HS-5 (cell line): ENCODE measurements at places on chromosomes 2 and 18.

DNA sequence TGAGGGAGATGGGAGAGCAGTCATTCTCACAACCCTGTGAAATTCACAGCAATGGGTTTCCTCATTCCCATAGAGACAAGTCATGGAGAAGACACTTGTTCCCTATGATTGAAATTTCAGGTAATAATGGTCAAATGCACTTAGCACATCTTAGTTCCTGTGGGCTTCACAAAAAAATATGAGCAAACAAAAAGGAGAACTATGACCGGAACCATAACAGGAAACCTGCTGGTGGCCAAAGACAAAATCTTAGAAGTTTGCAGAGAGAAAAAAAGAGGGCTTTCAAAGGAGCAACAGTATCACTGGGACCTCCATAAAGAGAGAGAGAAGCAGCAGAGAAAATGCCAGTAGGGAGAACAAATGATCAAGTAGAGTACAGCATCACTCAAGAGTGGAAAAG, 138.9 kb upstream of the APCDD1 start:
- DNase-seq: no peak

DNA sequence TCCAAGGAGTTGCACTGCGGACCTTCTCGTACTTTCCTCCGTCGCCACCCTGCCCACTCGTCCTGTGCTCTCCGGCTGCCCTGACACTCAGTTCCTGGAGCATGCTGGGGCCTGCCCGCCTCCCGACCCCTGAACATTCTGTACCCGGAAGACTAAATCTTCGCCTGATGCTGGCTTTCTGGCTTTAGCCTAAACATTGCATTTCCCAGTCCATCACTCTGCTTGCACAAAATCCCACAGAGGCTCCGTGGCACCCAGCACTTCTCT, 550 bp upstream of the SFXN5 start:
- no peak for DNase-seq

DNA sequence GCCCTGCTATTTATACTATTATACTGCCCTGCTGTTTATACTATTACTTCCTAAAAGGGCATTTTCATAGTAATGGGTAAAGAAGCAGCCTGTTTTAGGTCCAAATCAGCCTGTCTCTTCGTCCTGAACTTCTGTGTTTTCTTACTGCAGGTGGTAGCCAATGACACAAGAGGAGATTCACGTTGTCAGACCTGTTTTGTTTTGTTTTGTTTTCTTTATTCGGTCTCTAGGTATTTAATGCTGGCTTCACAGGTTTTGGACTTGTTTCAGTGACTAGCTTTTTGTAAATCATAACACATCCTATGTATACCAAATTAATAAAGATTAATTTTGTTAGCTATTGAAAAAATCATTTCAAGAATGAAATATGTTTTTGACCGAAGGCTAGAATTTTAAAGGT, 116.4 kb downstream of the MAP3K20 start:
- no peak for DNase-seq

GRCh38 chr2:170723446-170723958, 8.4 kb downstream of the SP5 start:
- no peak for DNase-seq

DNA sequence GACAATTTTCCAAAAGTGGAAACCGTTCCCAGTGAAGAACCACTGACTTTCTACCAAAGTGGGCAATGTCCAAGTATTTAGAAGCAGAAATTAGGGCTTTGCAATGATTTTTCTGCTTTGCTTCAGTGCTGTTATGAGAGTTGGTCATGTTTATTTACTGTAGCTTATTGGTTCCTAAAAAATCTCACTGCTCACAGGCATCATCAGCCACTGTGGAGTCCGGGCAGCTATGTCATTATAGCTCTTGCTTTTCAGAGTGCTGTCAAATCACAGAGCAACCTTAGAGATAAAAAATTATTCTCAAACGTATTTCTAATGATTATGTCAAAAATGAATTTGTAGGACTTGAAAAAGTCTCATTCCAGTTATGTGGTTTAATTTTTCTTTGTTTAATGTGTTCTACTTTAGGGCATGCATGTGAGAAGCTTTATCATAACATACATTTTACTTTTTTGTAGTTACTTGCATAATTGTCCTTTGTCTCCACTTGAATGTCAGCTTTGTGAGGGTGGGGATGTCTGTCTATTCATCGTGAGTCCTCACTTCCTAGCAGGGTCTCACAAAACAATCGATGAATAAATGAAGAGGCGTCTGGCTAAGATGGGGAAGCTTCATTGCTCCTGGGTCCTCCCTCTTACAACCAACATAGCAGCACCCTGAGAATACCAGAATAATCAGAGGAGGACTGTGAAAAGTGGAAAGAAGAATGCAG, 117.6 kb downstream of the TPGS2 start:
- no peak for DNase-seq

- no peak for DNase-seq
Measured at GRCh38 chr2:30776831-30777635, 30.2 kb downstream of the CAPN13 start.

GRCh38 chr2:154600927-154601494, 97.5 kb upstream of the KCNJ3 start:
- DNase-seq: no peak
